ENCODE measurements at places on chromosomes 7 and 10. TPM values are rescaled to one million over a fixed set of nuclear protein-coding genes. Genes with fewer than 3 reads are reported as not detected.

The EIF5AL1 gene
- total RNA-seq = 0.53 TPM

The NEUROG3 gene
- total RNA-seq = not detected

The RBP4 gene
- total RNA-seq = 0.06 TPM

The TMEM26 gene
- total RNA-seq = 12.2 TPM

The CDHR1 gene
- not detected for total RNA-seq

The GNGT1 gene
- not detected for total RNA-seq

The UPK3BL2 gene
- total RNA-seq = 5.2 TPM

The SEC31B gene
- total RNA-seq = 2.7 TPM

The DGKI gene
- 5.3 TPM for total RNA-seq

The HMX3 gene
- total RNA-seq = not detected

The SUN3 gene
- not detected for total RNA-seq

The CALHM1 gene
- total RNA-seq = not detected

The HOXA11 gene
- total RNA-seq = not detected

The PRPS1L1 gene
- total RNA-seq = 0.13 TPM

The GRB10 gene
- total RNA-seq = 39.1 TPM

The GATA3 gene
- total RNA-seq = 0.06 TPM

The MUC3A gene
- not detected for total RNA-seq

The SFMBT2 gene
- total RNA-seq = 1.2 TPM

The ASIC3 gene
- total RNA-seq = not detected

The ZRANB1 gene
- 25.5 TPM for total RNA-seq

Measured in aortic smooth muscle cell (primary cell).